ENCODE measurements at places on chromosomes 1 and 21.
A peak's percentile ranks its signal among the peaks of the same experiment; 100 is the strongest.

- no peaks in the 10 kb centered on the region for H3K36me3 ChIP-seq
- H3K27me3 ChIP-seq = no peaks in the 10 kb centered on the region
- H3K4me3 ChIP-seq = peak overlapping the region; percentile 96
- H3K27ac ChIP-seq = peak overlapping the region; percentile 99
- H3K4me1 ChIP-seq = peaks cover 23% of the 10 kb centered on the region
Measured at GRCh38 chr1:20787840-20788795, 1.0 kb upstream of the HP1BP3 start.

DNA sequence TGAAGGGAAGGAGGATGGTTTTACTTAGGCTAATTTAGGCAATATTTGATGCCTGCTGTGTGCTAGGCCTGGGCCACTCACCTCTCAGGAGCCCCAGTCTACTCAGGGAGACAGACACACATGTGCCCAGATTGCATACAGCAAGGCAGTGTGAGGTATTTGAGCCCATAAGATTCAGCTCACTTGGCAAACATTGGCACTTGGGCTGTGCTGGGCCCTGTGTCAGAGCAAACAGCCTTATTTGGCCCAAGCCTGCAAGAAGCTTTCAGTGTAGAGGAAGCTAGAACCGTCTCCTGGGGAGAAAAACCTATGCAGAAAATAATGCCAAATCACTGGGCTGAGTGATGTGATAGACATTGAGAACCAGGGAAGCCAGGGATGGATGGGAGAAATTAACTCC is 3.9 kb upstream of the SYNC start:
- peaks cover 8% of the 10 kb centered on the region for H3K4me1 ChIP-seq
- H3K27me3 ChIP-seq = peaks cover 28% of the 10 kb centered on the region
- no peak overlapping the region for H3K4me3 ChIP-seq
- H3K36me3 ChIP-seq = no peaks in the 10 kb centered on the region

DNA sequence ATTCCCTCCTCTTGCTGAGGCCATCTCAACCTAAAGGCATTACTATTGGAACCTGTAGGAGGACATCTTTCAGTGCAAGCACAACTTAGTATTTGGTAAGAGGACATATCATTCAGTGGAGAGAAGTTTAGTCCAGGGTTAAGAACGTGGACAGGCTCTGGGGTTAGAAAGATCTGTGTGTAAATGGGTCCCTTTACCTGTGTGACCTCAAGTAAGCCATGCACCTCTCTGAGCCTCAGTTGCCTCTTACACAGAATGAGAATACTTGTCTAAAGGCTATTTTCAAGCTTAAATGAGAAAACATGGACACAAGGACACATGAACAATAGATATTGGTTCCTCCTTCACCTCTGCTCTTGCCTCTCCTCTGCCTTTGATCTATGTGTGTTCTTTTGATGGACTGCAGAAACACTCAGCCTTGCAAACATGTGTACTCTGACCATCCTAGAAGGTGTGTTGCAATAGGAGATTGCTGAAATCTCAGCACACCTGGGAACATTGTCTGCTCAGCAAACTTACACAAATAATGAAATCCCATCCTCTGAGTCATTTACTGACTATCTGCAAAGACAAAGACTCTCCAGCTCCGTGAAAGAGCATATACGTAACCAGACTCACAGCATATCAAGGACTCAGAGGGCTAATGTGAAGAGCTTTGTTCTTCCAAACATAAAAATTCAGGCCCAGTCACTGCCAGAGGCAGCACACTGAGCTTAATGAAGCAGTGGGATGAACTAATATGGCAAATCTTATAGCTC is 143.8 kb downstream of the DAB1 start:
- no peak overlapping the region for H3K4me3 ChIP-seq
- no peaks in the 10 kb centered on the region for H3K27me3 ChIP-seq
- no peaks in the 10 kb centered on the region for H3K36me3 ChIP-seq
- H3K27ac ChIP-seq = peak overlapping the region; percentile 55
- no peak for DNase-seq
- peaks cover 21% of the 10 kb centered on the region for H3K4me1 ChIP-seq

DNA sequence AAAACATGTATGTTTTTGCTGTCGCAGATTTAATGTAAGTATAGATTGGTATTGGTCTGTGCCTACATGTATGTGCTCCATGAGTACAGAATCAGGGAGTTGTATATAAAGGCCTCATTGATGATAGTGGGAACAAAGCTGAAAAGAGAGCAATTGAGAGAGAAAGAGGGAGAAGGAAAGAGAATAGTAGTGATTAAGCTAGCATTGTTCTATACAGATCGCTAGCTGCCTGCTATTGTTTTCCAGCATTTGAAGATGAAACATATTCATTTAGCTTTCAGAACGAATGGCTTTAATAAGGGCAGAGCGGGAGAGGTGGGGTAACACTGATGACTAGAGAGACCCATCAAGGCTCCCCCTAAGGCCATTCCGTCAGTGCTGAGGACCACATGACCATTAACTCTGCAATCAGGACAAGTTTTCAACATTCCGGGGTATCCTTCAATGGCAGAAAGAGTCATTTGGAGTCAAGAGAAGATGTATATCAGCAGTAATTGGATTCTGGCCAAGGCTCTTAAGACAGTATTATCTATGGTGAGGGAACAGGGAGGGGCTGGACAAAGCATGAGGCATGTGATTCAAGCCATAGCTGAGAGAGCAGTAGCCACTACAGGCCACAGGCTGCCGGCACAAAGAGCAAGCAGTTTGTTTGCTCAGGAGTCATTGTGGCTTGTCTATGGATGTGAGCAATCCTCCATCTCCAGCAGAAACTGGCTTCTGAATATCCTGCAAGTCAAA is 176.5 kb downstream of the PBX1 start:
- no peaks in the 10 kb centered on the region for H3K27me3 ChIP-seq
- H3K4me3 ChIP-seq = no peak overlapping the region
- peaks cover 2% of the 10 kb centered on the region for H3K36me3 ChIP-seq
- H3K27ac ChIP-seq = no peak overlapping the region
- no peak for DNase-seq

GRCh38 chr1:192801451-192801850 is 7.4 kb upstream of the RGS2 start:
- no peaks in the 10 kb centered on the region for H3K27me3 ChIP-seq
- DNase-seq = no peak
- no peaks in the 10 kb centered on the region for H3K4me1 ChIP-seq
- no peak overlapping the region for H3K4me3 ChIP-seq

- no peaks in the 10 kb centered on the region for H3K27me3 ChIP-seq
- DNase-seq = no peak
- H3K4me3 ChIP-seq = no peak overlapping the region
- H3K36me3 ChIP-seq = no peaks in the 10 kb centered on the region
- H3K27ac ChIP-seq = no peak overlapping the region
- H3K4me1 ChIP-seq = no peaks in the 10 kb centered on the region
Measured at GRCh38 chr1:74818661-74819456, 85.9 kb downstream of the TYW3 start.

- H3K4me1 ChIP-seq = no peaks in the 10 kb centered on the region
- H3K27ac ChIP-seq = no peak overlapping the region
- no peak overlapping the region for H3K4me3 ChIP-seq
Measured at GRCh38 chr1:157542676-157543075, 9.6 kb downstream of the FCRL5 start.

DNA sequence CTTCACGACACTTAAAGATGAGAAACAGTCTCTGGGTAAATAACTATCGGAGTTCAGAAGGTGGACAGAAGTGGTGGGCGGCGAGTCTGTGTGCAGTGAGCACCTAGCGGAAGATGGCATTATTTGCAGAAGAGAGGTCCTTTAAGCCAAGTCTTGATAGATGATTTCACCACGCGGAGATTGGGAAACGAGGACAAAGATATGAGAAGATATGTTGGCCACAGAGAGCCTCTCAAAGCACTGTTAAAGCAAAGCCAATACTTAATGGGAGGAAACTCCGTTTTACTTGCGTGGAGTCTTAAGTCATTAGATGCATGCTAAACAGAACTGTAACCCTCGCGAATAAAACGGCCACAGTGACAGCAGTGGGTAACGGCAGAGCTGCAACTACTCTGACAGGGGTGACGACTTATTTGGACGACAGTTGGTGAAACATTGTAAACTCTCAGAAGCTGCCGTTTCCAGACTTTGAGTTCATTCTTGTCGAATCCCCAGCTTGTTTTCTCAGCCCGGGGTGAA is 577 bp upstream of the CEP350 start:
- H3K4me1 ChIP-seq = peaks cover 18% of the 10 kb centered on the region
- no peaks in the 10 kb centered on the region for H3K27me3 ChIP-seq
- peak overlapping the region; percentile 84 for H3K27ac ChIP-seq
- no peak for DNase-seq

DNA sequence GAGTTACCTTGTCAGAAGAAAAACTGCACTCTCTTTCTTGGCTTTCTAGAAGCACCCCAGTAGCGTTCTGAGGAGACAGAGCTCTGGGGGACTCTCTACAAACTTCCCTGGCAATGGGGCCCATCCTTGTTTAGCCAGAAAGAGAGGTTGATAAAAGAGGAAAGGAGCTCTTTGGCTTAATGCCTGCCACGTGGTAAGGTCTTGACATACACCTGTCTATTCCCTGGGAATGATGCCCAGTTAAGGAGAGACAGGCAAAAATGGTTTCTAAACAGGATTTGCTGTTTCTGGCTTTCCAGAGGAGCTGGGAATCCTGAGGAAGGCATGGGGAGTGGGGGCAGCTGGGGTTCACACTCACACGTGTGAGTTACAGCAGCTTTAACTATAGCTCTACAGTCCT is 30.2 kb upstream of the IL20 start:
- H3K27ac ChIP-seq = no peak overlapping the region
- H3K36me3 ChIP-seq = no peaks in the 10 kb centered on the region
- peaks cover 45% of the 10 kb centered on the region for H3K27me3 ChIP-seq
- H3K4me3 ChIP-seq = no peak overlapping the region
- H3K4me1 ChIP-seq = no peaks in the 10 kb centered on the region

DNA sequence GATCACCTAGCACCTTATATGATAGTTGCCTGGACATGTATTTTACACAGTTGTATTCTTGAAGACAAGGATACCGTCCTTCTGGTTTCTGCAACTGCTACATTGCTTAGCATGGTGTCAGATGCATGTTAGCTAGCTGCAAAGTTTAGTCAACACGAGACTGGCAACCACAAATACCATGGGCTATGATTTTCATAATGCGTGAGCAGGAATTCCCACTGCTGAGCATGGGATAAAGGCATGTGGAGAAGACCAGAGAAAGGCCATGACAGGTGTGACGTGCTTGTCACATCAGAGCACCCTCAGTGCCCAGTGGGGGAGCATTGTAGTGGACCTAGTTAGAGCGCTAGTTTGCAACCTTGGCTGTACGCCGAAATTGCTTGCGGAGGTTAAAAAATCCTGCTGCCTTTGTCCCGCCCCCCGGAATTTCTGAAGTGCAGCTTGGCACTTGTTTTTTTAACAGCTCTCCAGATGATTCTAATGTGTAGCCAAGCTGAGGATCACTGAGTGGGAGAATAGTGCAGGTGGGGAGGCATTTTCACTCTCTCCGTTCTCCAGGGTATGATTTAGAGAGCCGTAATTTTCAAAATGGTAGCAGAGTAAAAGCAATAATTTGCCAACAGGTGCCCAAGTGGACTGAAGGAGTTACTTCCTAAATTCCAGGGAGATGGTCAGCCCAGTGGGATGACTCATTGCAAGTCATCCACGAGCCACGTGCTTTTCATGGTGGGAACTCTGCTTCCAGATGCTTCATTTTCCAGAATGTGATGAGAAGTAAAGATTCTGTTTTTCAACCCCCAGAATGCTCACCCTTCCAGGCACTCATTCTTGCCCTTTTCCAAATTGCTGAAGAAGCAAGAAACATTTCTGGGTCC is 81.0 kb downstream of the CNIH3 start:
- H3K27ac ChIP-seq = no peak overlapping the region
- no peak for DNase-seq
- H3K4me3 ChIP-seq = no peak overlapping the region
- H3K4me1 ChIP-seq = no peaks in the 10 kb centered on the region

GRCh38 chr1:7644961-7645750 is 125.9 kb upstream of the VAMP3 start:
- peaks cover 1% of the 10 kb centered on the region for H3K27me3 ChIP-seq
- no peak overlapping the region for H3K27ac ChIP-seq
- H3K4me3 ChIP-seq = no peak overlapping the region
- H3K36me3 ChIP-seq = no peaks in the 10 kb centered on the region
- peaks cover 2% of the 10 kb centered on the region for H3K4me1 ChIP-seq

DNA sequence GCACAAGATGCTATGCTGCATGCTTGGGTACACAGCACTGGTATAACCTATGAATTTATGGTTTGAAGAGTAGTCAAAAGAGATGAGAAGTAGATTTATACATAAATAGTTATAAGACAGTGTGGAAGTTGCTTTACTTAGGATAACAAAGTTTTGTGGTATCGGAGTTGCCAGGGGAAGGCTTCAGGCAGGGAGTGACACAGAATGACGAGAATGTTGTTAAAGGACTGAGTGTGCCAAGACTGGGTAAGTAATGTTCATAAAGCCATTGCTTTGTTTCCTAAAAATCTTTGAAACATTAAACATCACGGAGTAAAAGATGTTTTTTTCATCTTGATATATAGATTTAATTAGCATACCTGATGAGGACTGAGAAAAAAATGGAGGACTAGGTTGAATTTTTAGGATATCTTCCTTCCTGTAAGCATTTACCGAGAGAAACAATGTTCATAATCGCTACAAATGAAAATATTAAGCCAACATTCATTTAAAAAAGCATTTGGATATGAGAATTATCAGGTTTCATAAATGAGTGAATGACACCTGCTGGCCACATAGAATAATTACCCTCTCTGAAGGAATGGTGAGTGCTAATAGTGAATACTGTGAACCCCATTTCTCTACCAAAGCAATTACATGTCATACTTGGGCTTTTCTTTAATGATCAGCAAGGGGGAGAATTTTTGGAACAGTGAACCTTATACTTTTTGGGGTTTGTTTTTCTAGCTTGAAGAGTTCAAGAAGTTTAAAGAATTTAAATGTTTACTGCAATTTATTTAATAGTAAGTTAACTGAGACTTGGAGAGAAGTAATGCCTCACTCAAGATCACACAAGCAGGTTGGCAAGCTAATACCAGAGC is 28.4 kb downstream of the EXTL2 start:
- no peak overlapping the region for H3K27ac ChIP-seq
- H3K4me1 ChIP-seq = no peaks in the 10 kb centered on the region
- H3K27me3 ChIP-seq = no peaks in the 10 kb centered on the region
- no peak overlapping the region for H3K4me3 ChIP-seq
- no peak for DNase-seq

DNA sequence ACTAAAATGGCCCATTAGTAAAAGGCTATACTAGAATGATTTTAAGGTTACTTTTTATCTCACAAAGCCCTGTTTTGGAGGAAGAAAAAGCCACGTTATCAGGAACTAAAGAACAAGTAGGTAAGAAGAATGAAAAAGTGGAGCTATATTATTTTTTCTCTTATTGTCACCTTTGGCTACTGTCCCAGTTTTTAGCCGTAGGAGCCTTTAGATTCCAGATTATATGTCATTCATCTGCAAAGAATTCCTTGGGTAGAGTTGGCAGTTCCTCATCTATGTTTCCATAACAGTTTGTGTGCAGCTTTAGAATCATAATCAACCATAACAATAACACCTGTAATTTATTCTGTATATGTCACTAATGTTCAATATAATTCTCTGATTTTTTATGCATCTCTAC is 83.8 kb downstream of the TPR start:
- H3K27me3 ChIP-seq = no peaks in the 10 kb centered on the region
- no peak overlapping the region for H3K4me3 ChIP-seq
- no peak for DNase-seq
- no peaks in the 10 kb centered on the region for H3K36me3 ChIP-seq

GRCh38 chr1:21262293-21263051 is 27.8 kb downstream of the ECE1 start:
- H3K27ac ChIP-seq = peak overlapping the region; percentile 92
- peaks cover 41% of the 10 kb centered on the region for H3K4me1 ChIP-seq
- DNase-seq = no peak
- H3K4me3 ChIP-seq = peak overlapping the region; percentile 12

Measured in progenitor cell of endocrine pancreas (in vitro differentiated cells).